Mammary epithelial cell (primary cell): ENCODE measurements at places on chromosomes 13 and 19. TPM values are rescaled to one million over a fixed set of nuclear protein-coding genes. Genes with fewer than 3 reads are reported as not detected.

DNA sequence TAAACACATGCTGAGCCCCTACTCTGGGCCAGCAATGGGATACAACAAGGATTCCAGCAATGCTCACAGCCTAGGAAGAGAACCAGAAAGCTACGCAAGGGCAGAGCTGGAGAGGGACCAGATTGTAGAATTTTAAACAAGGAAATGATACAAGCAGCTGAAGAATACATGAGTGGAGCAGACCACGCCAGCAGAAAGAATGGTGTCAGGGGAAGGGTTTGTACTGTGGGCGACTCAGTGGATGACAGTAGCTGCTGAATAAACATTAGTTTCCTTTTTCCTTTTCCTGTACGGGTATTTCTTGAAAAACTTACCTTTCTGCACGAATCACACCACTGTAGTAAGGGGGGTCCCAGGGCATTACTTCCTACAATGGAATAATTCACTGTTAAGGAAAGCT is 30.7 kb downstream of the MIPEP start:
- no peak for DNase-seq

DNA sequence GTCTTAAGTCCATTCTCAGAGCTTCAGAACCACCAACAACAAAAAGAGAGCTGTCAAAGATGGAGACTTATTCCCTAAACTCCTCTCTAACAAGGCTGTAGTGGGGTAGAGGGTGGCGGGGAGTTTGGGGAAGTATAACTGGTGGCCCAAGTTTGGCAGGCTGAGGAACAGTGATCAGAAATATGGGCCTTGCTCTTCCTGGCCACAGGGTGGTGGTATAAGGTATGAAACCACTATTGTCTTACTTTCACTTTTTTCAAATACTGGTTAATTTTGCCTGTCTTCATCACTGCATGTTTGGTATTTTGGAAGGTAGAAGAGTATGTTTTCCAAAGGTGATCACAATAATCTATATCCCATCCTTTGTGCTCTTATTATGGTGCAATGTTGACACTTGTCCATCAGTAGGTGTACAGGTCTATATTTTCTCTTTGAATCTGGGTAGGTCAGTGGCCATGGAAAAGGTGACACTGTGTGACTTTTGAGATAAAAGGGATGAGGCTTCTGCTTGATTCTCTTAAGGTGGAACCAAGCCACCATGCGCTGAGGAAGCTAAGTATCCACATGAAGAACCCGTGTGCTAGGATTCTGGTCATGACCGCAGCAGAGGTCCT is 23.2 kb upstream of the GPC5 start:
- DNase-seq: no peak

- DNase-seq: no peak
These were observed 10.3 kb upstream of the SLC7A10 start for GRCh38 chr19:33235996-33236350.

- DNase-seq: no peak
These were observed 867.1 kb downstream of the UQCRFS1 start for GRCh38 chr19:28345811-28346210.

- DNase-seq: no peak
These were observed 235.9 kb downstream of the TSHZ3 start for GRCh38 chr19:31113293-31113692.

DNA sequence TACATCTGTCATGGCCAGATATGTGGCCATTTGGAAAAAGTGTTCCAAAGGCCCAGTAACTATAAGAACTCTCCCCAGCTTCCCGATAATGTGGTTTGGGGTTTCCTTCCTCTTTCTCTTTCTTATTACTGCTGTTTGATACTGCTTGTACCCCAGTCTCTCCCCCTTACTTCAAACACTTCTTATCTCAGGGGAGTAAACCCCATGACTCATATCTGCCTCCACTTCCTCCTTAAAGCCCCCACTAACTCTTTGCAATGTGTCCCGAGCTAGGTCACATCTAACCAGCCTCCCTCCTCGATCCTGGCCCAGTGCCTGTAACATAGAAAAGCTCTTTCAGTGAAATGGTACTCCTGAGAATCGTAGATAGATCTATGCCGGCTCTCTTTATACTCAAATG is 82.4 kb upstream of the STARD13 start:
- no peak for DNase-seq

Gene PGLYRP1
- polyA plus RNA-seq: not detected

Gene SKA3
- polyA plus RNA-seq: 12.9 TPM

Gene RNF126
- polyA plus RNA-seq: 54.4 TPM

Gene PRODH2
- not detected for polyA plus RNA-seq
